ENCODE measurements at places on chromosomes 3 and 15.

DNA sequence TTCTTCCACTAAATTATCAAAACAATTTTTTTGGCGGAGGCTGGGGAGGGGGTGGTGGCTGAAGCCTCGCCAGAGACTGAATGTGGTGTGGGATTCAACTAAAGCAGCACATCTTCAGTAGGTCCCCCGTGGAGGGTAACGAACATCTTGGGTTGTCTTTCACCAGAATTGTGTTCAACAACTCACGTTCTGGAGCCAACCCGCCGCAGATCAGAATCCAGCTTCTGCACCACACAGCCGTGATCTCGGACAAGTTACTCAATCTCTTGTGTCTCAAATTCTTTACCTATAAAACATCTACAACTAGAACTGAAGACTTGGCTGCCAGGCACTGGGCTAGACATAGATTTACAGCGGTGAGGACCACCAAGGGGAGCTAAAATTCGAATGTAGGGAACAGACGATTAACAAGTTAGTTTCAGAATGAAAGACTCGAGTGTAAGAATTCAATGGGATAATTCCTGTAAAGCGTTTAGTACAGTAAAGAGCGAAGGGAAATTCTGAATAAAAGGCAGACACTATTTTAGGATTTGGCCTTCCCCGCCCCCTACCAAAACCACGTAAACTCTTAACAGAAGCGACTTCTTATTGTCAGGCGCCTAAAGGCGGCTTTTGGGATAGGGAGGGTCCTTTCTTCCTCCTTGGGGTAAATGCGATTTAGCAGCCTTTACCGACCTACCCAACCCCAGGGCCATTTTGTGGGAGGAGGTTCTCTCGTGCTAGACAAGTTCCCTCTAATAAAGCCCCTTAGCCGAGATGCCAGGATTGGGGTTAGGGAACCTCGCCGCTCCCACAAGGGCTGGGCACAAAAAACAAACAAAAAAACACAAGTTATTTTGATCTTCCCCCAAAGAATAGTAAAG is 697 bp upstream of the RAB5A start:
- DNase-seq, result no peak

DNA sequence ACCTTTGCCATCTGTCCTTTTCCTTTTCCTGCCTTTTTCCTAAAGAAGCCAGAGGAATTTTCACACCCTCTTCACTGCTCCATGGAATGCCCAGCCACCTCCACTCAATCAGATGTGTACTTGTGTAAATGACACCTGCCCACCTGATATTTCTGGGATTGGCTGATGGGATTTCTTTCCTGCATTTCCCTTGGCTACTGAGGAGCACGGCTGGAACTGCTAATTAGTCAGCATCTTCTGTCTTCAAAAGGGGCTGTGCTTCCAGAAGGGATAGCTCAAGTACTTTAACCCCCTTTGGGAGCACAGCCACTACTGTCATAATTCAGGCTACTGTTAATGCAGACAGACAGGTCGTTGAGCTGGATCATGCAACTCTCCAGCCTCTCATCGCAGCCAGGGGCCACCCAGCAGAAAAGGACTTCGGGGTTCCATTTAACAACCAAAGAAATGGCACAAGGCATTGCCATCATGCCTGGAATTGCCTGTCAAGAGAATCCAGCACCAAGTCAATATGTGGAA is 38.6 kb downstream of the MGLL start:
- DNase-seq, result no peak

DNA sequence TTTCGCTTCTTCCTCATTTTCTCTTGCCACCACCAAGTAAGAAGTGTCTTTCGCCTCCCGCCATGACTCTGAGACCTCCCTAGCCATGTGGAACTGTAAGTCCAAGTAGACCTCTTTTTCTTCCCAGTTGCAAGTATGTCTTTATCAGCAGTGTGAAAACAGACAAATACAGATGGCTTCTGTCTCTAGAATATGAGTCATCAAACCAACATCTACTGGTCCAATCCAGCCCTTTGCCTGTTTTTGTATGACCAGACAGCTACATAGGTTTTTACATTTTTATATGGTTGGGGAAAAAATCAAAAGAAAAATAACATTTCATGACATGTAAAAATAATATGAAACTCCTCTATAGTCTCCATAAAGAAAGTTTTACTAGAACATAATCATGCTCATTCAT is 118.7 kb upstream of the PTPRG start:
- no peak for DNase-seq

GRCh38 chr3:126464494-126464893 is 11.2 kb downstream of the ZXDC start:
- DNase-seq, result no peak

GRCh38 chr3:105144837-105145236 is 221.9 kb upstream of the ALCAM start:
- DNase-seq, result no peak

- DNase-seq, result no peak
These were observed 1.4 kb downstream of the PPM1L start for GRCh38 chr3:160757233-160758106.

DNA sequence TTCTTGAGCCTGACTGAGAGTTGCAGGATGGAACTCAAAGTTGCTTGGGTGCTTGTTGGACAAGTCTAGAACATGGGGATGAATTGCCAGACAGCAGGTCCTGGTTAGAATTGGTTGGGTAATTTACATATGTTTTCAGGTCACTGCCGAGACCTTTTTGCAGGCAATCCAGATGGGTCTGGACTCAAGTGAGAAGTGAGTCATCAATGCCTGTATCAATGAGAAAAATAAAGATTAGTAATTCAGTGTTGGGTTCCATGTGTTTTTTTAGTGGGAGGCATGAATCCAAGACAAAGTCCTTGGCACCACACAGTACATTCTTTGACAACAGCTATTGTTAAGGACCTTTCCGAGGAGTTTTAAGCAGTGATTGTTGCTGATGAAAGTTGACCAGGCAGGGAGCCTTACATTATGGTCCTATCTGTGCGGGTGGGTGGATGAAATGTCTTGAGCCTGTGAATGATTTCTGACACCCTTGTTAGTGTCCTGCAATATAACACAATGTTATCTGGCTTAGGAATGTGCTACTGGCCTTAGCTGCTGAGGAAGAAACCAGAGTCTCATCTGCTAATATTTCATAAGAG is 77.7 kb downstream of the CRYGS start:
- DNase-seq, result no peak

DNA sequence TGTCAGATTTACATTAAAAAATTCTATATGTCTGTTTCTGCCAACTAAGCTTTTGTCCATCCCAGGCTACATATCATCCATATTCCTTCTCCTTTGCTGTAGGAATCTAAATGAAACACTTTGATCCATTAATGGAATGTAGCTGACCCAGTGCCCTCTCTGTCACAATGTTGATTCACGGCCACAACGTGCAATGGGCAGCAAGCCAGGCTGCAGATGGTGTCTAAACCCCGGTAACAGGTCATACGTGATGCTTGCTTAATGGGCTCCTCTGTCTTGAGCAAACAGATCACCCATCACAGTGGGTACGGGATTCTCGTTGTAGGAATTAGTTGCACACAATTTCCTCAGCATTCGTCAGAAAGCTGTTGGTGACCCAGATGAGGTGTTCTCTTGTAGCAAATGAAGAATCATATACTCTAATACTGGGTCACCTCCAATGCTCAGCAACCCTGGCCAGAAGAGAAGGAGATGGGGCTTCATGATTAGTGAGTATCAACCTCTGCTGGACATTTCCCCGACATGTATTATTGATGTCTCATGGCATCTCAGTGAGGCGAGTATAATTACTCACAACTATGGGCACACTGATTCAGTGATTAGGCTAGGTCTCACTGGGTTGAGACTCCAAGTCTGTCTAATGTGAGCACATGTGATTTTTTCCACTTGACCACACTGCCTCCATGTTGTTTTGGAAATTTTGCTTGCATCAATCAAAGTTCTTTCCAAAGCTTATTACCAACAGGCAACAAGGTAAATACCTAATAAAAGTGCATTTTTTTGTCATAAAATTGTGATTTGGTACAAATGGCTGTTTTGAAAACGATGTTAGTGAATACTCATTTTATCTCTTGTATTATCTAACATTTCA is 12.9 kb upstream of the DCBLD2 start:
- no peak for DNase-seq

DNA sequence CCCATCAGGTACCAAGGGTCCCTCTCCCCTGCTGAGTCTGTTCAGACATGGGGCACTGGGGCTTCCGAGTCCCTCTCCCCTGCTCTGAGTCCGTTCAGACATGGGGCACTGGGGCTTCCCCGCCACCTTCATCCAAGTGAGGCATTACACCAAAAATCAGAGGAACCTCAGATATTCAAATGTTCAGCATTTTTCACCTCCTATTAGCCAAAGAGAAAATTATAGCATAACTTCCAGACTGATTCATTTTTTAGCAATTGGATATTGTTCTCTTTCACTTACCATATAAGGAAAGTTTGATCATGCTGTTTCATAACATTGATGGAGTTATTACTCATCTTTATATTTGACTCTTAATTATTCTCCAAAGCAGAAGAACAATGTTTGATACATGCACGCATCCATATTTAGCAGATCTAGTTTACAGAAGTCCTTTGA is 213.9 kb downstream of the MTHFS start:
- no peak for DNase-seq

DNA sequence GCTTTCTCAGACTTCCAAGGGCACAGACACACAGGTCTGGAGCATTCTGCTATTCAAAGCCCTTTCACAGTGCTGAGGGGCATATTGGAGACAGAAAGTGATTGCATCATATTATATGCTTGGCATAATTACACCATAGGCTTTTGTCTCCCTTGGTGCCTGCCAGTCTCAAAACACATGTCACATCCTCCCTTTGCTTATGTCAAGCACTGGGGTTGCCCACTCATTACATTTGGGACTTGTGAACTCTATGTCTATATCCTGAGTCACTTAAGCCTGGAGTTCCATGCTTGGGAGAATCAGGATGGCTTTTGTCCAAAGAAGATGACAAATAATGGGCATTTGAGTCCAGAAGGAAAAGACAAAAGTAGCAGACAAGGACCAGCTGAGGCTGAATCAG is 12.3 kb upstream of the PDZRN3 start:
- DNase-seq, result no peak

DNA sequence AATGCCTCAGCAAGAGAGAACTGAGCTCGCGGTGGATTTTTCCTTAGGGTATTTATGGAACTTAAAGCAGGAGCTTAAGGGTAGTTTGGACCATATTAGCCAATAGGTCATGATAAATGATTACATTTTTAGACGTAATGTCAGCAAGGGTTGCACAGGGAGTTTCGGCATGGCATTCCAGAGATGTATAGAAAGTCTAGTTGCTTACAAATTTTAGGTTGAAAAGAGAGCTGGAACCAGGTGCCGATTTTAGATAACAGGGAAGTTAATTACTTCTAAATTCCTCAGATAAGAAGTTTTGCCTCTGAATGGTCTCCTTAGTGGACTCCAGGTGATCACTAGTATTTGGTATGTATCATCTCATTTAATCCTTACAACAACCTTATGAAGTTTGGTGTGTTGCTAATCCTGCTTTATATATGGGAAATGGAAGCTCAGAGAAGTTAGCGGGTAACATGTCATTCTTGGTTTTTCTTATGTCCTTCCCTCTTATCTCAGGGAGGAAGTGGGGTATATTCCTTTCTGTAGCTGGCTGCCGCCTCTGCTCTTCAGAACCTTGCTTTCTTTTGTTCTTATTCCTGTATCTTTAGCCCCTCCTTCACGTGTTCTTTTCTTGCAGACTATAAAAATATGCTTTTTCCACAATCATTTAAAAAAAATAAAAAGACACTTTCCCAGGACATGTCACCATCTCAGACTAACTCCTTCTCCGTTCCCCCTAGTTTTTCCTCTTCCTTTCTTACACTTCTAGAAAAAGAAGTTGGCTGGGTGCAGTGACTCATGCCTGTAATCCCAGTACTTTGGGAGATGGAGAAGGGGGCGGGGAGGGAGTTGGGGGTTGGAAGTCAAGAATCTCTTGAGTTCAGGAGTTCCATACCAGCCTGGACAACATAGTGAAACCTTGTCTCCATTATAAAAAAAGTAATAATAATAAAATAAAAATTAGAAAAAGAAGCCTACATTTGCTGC is 25.7 kb downstream of the IQGAP1 start:
- DNase-seq, result no peak

- no peak for DNase-seq
These were observed 16.6 kb downstream of the BTLA start for GRCh38 chr3:112482675-112483074.

DNA sequence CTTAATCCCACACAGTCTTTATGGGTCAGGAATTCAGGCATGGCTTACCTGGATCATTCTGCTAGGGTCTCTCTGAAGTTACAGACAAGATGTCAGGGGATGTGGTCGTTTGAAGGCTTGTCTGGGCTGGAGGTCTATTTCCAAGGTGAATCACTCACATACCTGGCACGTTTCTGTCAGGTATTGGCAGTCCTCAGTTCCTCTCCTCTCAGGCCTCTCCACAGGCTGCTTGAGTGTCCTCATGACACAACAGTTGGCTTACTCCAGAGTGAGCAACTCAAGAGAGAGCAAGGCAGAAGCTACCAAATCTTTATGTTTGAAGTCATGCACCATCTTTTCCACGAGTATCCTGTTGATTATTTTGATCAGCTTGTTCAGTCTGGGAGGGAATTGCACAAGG is 43.9 kb upstream of the PARP14 start:
- no peak for DNase-seq

- no peak for DNase-seq
These were observed 128.0 kb downstream of the BBX start for GRCh38 chr3:107650788-107651187.

GRCh38 chr15:62972814-62973213 is 69.7 kb upstream of the TPM1 start:
- DNase-seq, result no peak

DNA sequence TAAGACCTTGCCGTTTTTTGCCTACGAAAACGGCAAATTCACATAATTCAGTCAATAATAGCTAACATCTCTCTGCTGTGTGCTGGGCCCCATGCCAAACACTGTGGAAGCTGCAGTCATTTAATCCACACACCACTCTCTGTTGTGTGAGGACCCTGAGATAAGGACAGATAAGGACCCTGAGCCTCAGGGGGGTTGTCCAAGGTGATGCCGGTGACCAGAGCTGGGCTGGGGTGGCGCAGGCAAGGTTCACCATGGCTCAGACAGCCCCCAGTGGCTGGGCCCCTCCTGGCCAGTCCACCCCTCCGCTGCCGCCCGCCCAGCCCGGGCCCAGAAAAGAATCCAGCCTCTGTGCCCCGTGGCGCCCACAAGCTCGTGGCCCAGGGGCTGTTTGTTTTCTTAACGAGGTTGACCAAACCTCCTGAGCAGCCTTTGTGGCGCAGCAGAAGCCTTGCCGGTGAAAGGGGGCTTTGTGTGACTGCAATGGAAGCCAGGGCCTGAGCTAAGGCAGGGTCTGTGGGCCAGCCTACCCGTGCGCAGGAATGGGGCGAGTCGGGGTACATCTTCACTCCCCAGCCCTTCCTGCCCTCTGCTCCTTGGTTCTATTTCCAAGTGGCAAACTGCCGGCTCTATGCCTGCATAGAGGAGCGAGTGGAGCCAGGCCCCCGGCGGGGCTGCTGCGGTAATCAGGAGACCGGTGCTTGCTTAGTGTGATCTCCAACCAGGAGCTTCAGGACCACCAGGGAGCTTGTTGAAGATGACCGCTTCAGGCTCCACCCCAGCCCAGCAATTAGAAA is 4.4 kb upstream of the SNX22 start:
- no peak for DNase-seq

Measured in stimulated activated CD4-positive, alpha-beta T cell treated with anti-CD3 and anti-CD28 coated beads, Interleukin-12 subunit alpha, Interleukin-12 subunit beta, amount 100 ng/mL, for 24 hours (primary cell).